ENCODE measurements at places on chromosomes 7 and 10.

DNA sequence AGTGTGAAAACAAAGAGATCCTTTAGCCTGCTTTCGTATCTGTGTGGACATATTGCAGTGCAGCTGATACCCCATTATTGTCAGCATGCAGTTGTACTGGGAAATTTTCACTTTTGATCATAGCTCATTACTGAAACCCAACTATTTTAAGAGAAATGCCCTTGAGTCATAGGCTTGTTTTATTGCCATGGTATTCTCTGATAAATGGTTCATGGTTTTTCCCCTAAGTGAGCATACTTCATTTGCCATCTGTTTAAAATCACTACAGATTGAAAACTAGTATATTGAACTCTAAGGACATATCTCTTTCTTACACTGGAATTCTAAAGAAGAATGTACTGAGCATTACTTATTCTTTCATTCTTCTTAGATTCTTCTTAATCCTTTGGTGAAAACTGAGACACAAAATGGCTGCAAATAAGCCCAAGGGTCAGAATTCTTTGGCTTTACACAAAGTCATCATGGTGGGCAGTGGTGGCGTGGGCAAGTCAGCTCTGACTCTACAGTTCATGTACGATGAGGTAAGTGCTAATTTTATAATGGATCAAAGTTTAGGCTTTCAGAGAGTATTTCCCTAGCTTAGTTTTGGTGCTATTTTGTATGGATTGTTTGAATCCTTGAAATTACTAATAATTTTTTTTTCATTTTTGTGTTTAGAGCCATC is 63.0 kb downstream of the RALA start:
- DNase-seq: no peak

DNA sequence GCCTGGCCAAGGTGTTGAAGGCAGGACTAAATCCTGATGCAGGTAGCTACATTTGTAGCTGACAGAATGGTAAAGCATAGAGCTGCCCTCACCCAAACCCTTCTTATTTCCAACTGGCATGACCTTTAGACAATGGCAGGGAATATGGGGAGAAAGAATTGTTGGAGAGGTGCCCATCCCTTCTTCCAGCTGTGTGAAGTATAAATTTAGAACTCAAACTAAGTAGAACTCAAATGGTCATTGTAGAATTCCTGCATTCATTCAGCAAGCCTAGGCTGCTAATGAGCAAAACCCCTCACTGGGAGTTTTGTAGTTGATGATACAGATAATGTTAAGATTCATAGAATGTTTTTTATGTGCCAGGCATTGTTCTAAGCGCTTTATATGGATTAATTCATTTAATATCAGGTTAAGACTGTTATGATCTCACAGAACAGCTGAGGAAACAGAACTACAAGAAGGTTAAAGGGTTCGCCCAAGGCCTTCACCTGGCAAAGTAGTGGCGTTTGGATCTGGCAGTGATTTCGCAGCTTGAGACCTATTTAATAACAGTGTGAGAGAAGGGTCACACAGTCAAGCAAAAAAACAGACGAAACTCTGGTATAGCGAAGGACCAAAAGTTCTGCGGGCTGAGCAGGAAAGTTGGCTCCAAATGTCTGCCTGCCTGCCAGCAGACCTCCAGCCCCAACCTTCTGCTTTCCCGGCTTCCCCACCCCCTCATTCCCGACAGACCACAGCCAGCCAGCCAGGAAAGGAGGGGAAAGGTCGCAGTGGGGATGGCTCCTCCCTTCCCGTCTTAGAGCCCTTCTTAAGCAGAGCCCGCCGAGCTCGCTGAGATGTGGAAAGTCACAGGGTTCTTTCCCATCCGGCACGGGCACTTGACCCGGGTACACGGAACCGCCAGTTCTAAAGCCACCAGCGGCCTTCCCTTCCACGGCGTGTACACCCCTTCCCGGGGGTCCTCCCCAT is 1.6 kb upstream of the HILPDA start:
- DNase-seq: no peak

- DNase-seq: no peak
These were observed 120.3 kb upstream of the GLCCI1 start for GRCh38 chr7:7848246-7848645.

DNA sequence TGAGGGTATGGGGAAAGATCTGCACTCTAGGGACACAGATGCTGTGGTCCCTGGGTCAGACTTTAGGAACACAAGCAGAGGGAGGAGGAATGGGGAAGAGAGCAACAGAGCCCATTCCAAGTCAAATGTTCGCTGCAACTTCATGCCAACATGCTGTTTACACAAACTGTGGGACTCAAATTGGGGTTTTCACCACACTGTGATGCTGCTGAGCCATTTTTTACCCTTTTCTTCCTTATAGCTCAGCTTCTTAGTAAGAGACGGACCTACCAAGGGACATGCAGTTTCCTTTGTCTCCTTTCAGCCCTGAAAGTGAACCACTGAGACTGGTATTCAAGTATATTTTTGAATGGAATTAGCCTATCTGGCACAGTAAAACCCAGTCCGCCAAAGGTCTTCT is 64.3 kb upstream of the AGK start:
- no peak for DNase-seq

DNA sequence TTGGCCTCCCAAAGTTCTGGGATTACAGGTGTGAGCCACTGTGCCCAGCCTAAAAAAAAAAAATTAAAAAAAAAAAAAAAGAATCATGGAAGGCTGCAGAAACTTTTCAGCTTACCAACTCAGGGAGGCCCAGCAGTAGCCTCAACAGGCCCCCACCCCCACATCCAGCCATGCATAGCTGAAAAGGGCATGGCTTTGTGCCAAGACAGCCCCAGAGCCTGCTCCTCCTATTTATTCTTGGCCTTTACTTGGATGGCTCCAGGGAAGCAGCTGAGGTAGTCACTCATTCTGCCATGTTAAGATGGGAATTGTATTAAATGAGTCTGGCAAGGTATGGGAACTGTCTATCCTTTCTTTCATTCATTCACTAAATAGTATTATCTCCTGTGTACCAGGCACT is 13.7 kb upstream of the CNNM2 start:
- no peak for DNase-seq

DNA sequence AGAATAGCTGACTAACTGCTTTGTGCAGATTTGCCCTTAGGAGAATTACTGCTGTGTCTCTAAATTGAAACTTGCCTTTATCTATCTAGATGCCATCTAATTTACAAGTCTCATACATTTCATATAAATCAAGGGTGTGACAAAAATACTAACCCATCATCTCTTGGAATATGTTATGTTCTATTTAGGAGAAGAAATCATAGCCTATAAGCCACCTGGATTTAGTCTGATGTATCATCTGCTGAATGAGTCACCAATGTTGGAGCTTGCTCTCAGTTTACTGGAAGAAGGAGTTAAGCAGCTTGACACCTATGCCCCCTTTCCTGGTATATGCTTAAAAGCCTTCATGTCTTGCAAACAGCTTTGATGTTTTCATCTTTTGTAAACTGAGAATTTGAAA is 43.5 kb downstream of the NUP205 start:
- DNase-seq: no peak

DNA sequence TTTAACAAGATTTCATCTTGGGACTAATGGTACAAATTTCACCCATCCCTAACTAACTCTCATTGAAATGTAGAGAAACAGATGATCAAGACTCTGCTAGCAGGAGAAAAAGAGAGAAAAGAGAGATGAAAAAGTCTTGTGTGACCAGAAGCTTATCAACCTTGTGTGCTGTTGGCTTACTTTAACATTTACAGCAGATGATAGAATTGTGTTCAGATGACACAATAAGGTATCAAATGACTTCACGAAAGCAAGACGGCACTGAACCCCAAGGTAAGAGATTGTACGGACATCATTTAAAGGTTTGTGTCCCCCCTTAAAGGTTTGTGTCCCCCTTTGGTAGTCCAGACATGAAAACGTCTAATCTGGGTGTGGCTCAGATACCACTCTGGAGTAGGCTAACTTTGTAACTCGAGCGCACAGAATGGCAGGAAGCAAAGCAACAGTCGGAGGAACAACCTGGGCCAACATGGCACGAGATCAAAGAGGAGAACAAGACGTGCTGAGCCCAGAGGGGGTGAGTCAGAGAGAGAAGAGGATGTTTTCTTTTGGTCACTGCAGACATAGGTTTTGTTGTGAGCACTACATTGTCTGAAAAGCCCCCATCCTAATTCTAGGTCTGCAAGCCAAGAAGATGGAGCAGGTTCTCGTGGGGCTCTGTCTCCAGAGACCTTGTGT is 10.4 kb upstream of the LMBR1 start:
- DNase-seq: peak; percentile 56

DNA sequence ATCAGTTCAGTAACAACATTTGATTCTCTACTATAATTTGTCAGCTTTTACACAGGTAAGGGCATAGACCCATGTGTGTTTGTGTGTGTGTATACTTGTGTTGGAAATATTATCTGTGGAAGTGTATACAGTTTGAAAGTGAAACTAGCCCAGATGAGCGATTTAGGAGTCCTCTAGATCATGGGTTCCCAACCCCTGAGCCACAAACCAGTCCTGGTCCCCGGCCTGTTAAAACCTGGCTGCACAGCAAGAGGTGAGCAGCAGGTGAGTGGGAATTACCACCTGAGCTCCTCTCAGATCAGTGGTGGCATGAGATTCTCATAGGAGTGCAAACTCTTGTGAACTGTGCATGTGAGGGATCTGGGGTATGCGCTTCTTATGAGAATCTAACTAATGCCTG is 1221.5 kb upstream of the SORCS1 start:
- DNase-seq: no peak

DNA sequence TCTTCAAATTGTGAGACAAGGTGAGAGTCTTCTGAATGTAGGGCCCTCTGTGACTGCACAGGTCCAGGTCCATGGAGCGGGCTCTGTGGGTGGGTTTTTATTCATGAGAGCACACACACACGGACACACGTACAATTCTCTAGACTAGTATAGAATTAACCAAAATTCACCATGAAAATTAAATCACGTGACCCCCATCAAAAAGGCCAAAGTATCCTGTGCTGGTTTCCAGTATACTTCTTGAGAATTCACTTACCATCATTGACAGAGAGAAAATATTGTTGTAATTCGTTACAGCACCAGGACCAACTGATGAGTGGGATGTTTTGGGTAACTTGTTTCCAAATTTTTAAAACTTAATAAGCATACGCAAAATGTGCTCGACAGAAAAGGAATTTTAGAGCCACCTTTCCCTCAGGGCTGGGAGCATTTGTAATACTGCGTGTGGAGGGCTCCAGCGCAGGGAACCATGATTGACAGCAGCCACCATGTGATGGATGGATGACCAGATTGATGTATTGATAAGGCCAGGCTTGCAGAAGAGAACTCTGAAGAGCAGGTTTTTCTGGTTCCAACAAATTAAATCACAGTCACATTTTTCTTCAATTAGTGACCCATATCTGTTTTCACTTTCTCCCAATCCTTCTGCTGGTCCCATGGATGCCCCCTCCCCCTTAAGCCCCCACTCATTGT is 14.9 kb upstream of the DNTT start:
- DNase-seq: no peak

DNA sequence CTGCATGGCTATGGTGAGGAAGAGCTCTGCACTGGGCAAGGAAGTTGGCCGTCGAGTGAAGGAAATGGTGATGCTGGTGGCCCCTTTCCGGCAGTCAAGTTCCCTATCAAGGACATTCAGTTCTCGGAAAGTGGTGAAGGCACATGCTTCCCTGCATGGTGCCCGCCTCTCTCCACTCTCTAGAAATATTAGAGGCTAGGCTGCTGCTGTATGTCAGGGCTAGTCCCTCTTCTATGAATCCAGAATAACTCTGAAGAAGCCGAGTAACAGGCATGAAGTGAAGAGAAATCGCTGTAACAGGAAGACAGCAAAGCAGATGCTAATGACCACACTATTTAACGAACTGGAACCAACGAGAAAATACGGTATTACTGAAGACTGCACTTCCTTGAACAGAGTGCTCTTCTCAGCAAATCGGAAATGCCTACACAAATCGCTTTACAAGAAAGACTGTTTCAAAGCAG is 5.4 kb downstream of the IDI1 start:
- DNase-seq: no peak

GRCh38 chr7:154204046-154204445 is 151.8 kb downstream of the DPP6 start:
- no peak for DNase-seq

DNA sequence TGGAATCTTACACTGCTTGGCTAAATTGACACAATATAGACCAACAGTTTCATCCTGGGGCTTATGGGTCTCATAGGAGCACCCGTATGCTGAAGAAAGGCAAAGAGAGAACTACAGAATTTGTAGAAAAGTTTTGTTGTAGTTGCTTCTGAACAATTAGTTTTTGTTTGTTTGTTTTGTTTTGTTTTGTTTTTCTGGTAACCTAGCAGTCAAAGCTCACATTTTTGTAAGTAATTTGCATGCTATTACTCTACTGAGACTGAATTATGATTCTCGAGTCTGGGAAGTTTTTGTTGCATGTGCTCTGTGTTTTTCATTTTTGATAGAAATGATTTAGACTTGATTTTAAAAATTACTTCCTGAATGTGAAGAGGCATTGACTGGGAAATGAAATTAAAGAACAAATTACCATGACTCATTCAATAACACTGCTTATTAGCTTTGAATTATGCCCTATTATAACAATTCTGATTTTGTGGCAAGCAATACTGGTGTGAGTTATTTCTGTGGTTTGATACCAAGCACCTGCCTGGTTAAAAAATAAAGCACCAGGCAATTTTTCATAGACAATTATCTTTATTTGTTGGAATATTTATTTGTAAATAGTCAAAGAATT is 438 bp downstream of the LSMEM1 start:
- no peak for DNase-seq

DNA sequence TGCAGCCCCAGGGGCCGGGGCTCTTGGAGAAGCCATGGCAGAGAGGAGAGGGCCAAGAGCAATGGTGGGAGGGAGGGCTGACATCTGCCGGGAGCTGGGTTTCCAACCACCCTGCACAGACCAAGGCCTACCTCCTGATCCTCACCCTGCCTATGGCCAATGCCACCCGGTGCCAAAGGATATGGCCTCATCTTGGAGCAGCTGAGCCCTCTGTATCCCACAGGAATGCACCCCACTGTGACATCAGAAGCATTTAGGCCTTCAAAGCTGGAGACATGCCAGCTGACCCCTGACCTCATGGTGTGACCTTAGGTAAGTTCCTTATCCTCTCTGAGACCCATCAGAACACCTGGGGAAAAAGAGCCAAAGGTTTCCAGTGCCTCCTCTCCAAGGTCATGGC is 113.6 kb upstream of the ZMIZ1 start:
- DNase-seq: no peak
